ENCODE measurements at places on chromosomes 12 and 14.

GRCh38 chr12:98002887-98003493, 512.4 kb upstream of the TMPO start:
- DNase-seq, result peak; percentile 36

DNA sequence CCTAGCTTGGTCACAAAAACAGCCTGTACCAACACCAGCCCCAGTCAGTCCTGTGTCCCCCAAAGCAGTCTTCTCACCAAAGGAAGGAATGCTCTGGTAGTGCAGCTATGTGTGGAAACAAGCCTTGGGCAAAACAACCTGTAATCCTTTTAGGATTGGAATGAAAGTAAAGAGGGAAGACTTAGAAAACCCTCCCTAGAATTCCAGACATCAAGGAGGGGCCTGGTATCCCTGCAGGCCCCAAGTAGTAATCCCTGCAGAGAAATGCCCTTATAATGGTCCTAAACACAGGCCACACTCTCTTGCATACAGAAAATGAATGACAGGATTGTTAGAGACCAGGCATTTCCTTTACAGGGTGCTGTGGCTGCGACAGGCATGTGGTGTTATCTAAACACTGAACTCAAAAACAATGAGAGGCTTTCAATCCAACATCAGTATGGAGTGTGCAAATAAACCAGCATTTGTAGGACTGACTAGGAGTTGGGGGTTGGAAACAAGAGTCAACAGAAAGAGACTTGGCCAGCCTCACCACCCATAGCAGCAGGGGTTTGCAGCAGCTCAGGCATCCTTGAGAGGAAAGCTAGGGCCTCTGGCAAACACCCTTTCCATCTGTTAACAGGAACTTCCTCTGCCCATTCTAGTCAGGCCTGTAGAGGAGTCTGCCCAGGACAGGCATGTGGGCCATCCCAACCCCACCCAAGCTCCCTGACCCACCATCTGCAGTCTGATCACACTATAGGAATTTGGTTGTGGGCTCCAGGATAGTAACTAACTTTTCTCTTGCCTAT, 59.1 kb downstream of the DCAF5 start:
- no peak for DNase-seq

DNA sequence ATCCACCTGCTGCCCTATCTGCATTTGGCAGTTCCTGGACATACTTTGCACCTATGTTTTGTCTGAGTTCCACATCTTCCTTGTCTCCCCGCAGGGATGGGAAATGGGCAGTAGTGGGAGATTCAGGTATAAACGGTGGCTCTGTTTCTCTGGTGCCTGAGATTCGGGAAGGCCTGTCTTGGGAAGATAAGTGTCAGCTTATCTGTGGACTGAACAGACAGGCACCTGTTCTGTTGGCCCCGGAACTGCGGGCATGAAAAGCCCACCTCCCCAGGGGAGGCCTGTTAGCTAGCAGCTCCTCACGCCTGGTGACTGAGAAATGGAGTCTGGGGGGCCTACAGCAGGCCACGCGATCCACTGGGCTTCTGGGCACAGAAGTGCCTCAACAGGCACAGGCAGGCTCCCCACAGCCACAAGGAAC, 5.8 kb downstream of the PHB2 start:
- no peak for DNase-seq

DNA sequence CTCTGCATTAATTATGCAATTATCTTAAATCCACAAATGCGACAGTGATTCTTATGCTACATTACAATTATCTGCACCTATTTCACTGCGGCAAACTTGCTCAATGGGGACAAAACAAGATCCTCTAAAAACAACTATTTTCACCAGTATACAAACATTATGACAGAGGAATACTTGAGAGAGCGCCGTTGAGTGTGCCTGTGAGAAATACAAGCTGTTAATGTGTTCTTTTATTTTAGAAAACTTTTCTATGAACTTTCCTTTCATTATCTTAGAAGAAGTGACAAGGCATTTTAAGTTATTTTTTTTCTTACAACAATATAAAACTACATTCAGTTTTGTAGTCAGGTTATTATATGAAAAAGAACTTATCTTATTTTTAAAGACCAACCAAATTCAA, 1247.0 kb downstream of the FSCB start:
- DNase-seq, result no peak

GRCh38 chr12:1284611-1285010, 293.6 kb downstream of the ERC1 start:
- no peak for DNase-seq

GRCh38 chr14:105481886-105482457, 4.7 kb upstream of the CRIP1 start:
- DNase-seq, result peak; percentile 93

DNA sequence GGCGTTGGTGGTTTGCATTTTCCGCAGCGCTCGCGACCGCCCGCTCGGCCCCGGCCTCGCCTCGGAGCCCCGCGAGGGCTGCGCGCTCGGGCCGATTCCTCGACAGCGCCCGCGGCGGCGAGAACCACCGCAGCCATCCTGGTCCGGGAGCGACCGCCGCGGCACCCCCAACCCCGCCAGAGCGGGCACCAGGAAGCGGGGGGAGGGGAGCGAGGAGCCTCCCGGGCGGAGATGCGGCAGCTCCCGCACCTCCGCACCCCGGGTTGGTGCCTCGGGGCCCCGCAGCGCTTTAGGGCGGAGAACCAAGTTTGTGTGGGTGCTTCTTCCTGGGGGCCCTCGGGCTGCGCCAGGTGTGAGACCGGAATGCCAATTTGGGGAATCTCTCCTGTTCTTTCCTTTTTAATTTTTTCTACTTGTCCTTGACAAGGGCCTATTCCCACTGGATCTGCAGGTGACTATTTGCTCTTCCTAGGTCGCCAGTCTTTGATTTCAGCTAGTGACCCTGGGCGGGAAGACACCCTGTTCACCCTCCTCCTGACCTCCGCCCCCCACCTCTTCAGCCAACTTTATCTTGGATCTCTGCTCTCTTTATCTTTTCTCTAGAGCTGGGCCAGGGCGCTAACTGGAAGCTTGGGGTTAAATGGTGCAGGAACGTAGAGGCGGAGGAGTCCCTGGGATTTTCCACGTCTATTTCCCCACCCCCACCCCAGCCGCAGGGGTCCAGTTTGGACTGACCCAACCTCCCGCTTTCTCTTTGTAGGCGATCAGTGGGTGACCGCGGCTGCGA, at the start of gene SOCS2:
TSS of gene SOCS2 (plus strand) at position 751 of the 787 bp plus-strand sequence. CDS start 223 bp downstream, outside the sequence.
- peak; percentile 57 for DNase-seq

- DNase-seq, result no peak
These were observed 29.7 kb upstream of the REP15 start for GRCh38 chr12:27666510-27666909.

- DNase-seq, result no peak
These were observed 1.1 kb downstream of the IPO8 start for GRCh38 chr12:30694412-30695198.

- peak; percentile 46 for DNase-seq
These were observed 20.9 kb downstream of the PDE6H start for GRCh38 chr12:14993537-14994266.

DNA sequence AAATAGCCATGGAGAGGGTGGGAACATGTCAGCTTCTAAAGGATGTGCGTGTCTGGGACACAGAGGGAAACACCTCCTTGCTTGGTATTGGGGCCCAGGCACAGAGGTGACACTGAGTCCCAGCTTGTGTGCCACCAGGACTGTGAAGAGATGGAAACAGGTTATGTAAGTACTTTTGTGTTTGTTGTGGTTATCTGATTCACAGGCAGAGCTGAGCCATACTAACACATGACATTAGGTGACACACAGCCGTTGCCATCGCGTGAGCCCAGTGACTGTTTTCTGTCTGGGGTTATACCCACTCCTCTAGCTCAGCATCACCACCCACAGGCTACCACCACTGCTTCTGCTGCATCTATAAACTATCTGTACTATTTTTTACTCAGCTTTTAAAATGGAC, 12.1 kb upstream of the FLVCR2 start:
- peak; percentile 88 for DNase-seq

DNA sequence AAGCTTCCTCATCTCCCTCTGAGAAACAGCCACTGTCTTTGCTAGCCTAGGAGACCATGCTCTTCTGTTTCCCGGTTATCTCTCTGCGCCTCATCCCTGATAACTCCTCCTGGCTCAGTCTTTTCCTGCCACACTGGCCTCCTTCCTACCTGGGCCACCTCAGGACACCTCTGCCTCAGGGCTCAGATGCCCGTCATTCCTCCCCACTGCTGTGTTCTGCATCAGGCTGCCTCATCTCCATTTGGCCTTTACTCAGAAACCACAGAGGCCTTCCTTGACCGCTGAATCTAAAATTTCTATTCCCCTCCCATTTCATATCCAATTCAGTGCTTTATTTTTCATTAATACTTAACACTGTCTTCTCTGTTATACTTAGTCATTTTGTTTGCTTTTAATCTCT, 311.0 kb upstream of the RGS6 start:
- DNase-seq, result no peak

GRCh38 chr12:77488041-77488620, 342.6 kb upstream of the NAV3 start:
- DNase-seq, result no peak

- DNase-seq, result no peak
These were observed 1.1 kb upstream of the TUBA1A start for GRCh38 chr12:49189731-49190716.

GRCh38 chr12:28893856-28894255, 255.2 kb upstream of the FAR2 start:
- DNase-seq, result no peak

- DNase-seq, result no peak
These were observed 158.3 kb upstream of the PRKD1 start for GRCh38 chr14:30085943-30086342.

GRCh38 chr12:88946372-88946997, 366.2 kb upstream of the KITLG start:
- no peak for DNase-seq

- DNase-seq, result no peak
These were observed 62.6 kb downstream of the PDZRN4 start for GRCh38 chr12:41250748-41251147.

DNA sequence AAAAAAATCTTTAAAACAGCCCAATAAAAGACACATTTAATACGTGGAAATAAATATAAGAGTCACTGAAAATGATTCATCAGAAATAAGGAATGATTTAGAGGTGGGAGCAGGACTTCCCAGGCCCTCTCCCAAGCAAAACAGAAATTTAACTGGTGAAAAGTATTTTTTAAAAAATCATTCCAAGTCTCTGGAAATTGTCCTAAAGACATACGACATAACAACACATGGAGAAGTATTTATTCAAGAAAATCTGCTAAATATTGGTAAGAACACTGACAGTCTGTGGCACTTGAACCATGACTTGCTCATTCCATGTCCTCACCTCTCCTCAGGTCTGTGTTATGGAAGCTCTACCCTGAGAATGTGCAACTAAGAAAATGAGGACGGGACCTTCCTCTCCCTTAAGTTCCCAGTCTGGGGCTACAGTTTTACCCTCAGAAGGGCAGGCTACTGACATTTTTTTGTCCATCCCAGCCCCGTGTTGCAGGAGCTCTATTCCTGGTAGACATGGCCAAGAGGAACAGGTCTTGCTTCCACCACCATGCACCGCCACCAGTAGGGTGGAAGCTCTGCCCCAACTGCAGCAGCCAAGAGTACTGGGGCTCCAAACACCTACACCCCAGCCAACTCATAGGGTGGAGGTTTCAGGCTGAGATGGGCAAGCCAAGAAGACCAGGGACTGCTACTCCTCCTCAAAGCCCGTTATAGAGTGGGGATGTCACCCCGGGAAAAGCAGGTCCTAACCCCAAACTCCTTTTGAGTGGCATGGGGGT, 193.0 kb downstream of the CRADD start:
- DNase-seq, result no peak

DNA sequence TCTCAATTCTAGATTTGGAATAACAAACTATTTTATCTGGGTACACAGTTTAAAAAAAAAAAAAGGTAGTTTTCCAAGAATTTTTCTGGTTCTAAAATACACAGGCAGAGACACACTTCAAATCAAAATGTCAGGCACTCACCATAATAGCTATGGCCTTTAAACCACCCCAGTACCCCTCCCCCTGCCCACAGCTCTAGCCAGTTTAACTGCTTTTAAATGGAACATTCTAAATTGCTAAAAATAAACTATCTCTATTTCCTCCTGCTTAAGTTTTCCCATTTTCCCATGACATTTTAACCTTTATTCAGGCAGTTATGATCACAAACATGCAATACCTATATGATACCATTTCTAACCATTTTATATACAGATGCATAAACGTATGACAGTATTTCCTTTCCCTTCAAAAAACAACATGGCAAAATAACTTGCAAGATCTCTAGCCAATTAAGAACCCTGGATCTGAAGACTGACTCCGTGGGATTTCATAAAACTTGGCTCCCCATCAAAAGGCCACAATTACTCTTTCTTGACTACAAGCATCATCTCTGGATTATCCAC, 46.3 kb downstream of the PPP2R5E start:
- no peak for DNase-seq

GRCh38 chr12:104218935-104219334, 3.4 kb downstream of the TXNRD1 start:
- DNase-seq, result no peak

DNA sequence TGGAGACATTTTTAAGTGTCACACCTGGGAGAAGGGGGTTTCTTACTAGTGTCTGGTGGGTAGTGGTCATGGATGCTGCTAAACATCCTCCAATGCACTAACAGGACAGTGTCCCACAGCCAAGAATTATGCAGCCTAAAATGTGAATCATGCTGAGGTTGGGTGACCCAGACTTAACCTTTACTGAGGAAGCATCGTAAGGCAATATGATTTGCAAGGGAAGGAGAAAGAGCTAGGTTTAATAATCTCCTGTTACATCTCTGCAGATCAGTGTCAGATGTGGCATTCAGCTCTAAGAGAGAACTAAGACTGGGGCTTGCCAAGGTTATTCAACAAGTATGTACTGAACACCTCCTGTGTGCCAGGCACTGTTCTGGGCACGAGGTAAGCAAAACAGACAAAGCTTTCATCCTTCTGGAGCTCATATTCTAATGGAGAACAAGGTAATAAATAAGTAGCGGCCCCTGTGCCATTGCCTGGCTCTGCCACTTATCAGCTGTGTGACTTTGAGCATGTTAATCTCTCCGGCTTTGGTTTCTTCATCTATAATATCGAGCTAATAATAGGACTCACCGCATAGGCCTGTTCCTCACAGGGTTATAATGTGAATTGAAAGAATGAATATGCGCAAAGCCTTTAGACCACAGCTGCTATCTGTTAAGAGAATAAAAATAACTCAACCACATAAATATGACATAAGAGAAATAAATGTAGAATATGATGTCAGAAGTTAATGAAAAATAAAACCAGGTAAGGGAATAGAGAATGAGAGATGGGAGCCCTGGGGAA, 13.5 kb upstream of the GOLGA5 start:
- no peak for DNase-seq

- DNase-seq, result no peak
These were observed 157.7 kb upstream of the TBX3 start for GRCh38 chr12:114841557-114842251.

DNA sequence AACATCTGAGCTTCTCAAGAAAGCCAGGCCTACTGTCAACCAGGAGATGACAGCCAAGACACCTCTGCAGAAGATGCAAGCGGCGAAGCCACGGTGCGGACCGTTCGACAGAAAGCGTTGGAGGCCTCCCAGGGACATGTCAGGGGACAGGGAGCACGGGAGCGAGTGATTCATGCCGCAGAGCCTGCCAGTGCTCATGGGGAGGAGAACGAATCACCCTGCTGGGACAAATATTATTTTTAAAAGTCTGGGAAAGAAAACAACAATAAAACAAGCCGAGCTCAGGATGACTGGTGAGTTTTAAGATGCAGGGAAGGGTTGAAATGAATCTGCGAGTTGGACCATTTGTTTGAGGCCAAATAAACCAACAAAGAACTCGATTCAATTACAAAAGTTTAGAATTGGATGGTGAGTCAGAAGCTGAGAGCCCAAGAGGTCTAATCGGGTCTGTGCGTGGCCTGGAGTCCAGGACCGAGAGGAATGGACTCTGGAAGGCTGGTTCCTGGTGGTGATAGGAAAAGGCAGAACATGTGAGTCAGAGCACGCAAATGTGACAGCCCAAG, 91.0 kb downstream of the RBM19 start:
- DNase-seq, result no peak

Measured in activated T-cell treated with anti-CD3 and anti-CD28 coated beads, Interleukin-2, amount 50 U/mL, for 48 hours (primary cell).